ENCODE measurements at places on chromosomes 12 and 14. TPM values are rescaled to one million over a fixed set of nuclear protein-coding genes. Genes with fewer than 3 reads are reported as not detected.

Gene SSPN
- total RNA-seq: 30.3 TPM

Gene OR11H6
- total RNA-seq: not detected

Gene ASPG
- not detected for total RNA-seq

Gene CFAP251
- total RNA-seq: 0.68 TPM

Gene CKAP4
- 35.7 TPM for total RNA-seq

Gene GPR137C
- total RNA-seq: 0.49 TPM

Gene MMP17
- total RNA-seq: 3.6 TPM
